ENCODE measurements at places on chromosomes 11 and 22. TPM values are rescaled to one million over a fixed set of nuclear protein-coding genes. Genes with fewer than 3 reads are reported as not detected.
A peak's percentile ranks its signal among the peaks of the same experiment; 100 is the strongest.

Gene GGT5
- 13.7 TPM for polyA plus RNA-seq

- no peak for DNase-seq
Observed at GRCh38 chr11:122681735-122682134, 26.2 kb downstream of the UBASH3B start.

Gene MFRP
- not detected for polyA plus RNA-seq

DNA sequence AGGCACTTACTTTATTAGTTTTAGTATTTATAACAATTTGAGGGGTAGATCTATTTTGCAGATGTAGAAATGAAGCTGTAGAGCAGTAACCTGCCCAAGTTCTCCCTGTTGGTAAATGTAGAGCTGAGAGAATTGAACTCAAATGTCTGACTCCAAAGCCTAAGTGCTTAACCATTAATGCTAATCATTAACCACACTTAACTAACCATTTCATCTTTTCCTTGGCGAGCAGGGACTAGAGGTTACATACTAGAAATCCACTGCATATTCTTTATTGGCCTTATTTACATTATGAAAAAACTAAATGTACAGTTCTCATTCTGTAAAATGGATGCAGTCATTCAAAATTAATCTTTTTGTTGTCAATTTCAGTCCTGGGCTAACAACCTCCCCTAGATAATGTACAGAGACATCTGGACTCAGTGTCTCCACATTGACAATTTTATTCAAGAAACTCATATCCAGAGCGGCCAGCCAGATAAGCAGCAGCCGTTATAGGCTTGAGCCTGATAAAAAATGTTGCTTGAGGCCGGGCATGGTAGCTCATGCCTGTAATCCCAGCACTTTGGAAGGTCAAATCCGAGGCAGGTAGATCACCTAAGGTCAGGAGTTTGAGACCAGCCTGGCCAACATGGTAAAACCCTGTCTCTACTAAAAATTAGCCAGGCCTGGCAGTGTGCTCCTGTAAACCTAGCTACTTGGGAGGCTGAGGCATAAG, 76.7 kb upstream of the PICALM start:
- DNase-seq = no peak

DNA sequence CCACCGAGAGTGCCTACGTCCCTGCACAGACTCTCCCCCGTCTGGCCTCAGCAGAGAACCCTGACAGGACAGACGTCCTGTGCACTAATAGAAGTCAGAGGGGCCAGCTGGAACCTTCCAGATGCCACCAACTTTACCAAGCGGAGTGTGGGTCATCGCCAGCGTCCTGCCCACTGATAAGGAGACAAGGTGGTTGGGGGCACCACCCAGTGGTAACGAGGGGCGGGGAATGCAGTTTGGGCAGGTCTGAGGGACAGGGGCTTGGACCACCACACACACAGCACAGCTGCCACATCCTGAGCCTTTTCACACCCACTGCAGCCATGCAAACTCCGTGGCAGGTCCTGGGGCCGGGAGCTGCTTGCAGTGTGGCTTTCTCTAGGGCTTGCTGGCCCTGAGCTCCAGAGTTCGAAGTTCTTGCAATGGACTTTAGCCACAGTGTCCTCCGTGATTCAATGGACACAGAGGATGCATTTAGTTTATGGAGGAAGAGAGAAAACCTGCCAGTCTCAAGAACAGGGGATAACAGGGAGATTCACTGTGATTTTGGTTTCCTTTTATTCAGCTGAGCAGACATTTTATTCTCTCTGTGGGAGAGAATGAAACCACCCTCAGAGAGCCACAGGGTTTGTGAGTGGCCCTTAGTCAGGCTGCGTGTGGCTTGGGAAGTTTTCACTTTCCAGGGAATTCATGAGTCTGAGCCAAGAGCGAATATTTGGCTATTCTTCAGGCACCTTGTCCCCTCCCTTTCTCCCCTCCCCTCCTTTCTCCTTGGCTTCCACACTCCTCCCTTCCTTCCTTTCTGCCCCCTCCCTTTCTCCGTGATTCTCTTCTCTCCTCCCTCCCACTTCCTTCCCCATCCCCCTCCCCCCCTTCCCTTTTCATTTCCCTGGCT, 13.1 kb downstream of the MRGPRG start:
- DNase-seq = no peak

Gene RTN4R
- 25.1 TPM for polyA plus RNA-seq

GRCh38 chr11:70354629-70355028, 43.7 kb upstream of the CTTN start:
- DNase-seq = no peak

Gene ANO9
- 0.53 TPM for polyA plus RNA-seq

DNA sequence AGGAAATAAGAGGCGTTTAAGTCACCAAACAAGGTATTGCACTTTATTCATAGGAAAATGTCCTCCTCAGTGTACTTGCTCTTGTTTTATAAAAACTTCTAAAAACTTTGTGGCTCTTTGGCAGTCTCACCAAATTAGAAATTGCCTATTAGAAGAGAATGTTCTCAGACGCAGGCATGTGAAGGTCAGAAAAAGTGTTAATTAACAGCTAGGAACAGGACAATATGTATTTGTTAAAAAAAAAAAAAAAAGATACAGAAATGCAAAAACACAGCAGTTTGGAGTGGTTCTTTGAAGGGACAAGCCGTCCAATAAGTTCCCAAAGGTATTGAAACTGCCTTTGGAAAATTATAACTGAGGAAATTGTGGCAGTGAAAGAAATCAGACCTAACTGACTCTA, 67.9 kb downstream of the SLC25A17 start:
- no peak for DNase-seq

DNA sequence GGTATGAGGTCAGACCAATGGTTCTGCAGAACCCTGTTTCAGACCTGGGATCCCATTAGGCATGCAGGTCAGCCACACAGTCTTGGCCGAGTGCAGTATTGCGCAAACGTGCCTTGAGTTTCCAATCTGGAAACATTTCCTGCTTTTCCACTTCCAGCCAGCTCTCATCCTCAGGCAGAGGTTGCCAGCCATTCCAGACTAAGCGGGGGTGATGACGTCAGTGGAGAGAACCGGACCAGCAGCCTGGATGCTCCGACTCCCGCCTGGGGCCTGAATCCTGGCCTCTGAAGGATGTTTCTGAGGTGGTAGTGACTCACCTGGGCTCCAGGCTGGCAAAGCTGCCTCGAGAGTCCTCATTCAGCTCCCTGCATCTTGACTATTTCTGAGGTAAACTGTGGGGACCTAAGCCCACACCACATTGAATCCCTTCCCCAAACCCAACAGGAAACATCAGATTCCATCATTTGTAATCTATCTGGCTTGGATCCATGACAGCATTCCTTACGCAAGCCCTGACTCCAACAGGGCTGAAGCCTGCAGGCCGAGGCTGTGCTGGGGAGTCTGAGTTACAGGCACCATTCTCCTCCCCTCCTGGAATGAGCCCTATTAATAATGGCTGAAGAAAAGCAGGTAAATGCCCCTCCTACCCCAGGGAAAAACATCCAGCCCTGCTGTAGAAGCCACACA, 83.0 kb downstream of the ABTB2 start:
- peak; percentile 89 for DNase-seq

DNA sequence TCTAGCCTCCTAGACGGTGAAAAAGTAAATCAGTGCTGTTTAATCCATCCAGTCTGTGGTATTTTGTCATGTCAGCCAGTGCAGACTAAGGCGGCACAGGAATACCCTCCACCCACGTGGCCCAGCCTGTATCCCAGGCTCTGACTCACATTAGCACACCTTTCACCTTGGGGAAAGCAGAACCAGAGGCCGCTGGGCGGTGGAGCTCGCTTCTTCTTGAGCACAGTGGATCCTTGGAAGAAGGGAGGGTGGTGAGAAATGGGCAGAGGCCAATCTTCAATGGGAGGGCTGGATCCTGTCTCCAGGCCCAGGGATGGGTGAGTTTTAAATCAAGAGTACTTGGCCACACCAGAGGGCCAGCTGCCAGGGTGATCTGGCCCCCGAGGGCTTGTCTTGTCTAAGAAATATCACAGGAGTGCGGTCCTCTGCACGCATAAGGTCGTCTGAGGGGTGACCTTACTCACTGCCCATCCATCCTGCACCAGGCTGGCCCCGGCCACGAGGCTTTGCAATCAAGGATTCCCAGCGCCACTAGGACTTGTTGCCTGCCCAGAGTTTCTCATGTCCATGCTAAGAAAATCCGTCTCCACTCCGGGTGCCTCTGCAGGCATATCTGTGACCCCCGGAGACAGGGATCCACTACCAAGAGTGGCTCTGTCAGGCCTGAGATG, 658.5 kb downstream of the BRD1 start:
- no peak for DNase-seq

DNA sequence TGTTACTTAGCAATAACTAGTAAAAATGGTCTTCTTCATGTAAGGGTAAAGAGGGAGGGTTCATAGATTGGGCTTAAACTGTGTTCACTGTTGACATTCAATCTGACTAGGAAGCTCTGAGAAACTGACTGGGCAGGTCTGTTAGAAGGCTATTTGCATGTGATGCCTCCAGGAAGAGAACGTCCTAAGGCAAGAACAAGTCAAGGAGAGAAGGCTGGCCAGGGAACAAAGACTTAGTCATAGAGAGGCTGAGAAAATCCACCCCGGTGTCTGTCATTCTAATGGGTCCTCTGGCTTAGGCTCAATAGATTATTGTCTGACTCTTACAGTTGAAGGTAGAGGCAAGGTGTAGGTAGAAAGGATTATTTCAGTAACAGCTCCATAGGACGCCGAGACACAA, 50.3 kb upstream of the CD44 start:
- no peak for DNase-seq

- no peak for DNase-seq
Observed at GRCh38 chr11:27468209-27468994, 4.2 kb downstream of the LGR4 start.

DNA sequence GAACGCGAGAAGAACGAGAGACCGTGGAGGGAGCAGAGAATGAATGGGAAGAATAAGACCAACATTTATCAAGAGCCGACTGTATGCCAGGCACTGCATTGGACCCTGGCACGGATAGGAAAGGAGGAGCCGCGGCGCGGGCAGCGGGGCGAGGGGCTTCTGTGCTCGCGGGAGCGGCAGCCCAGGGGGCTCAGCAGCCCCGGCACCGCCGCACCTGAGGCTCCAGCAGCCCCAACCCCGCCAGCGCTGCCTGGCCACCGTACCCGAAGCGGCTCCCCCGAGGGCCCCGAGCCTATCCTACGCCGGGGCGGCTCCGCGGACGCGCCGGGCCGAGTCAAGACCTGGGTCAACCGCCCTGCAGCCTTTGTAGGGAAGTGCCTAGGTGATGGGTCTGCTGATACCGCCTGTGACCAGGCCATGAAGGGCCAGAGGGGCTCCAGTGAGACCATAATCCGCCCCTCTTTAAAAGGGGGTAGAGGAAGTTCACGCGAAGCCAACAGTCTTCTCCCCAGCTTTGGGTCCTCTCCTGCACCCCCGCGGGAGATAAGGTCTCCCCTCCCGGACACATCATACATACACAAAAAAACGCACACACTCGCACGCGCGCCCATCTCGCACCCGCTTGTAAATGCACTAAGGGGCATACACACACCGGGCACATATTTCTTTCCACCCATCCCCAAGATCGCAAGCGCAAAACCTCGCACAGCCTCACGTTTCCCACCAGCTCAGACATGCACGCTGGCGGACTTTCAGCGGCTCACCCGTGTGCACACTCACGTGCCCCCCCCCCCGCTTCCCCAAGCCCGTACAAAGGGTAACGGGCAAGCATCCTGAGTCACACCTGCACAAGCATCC, 935 bp upstream of the RTN4RL2 start:
- no peak for DNase-seq
